Hematopoietic multipotent progenitor cell treated with erythropoietin and hydrocortisone succinate and interleukin-3 and kit ligand, for 4 days (in vitro differentiated cells): ENCODE measurements at places on chromosomes 12 and 14.

DNA sequence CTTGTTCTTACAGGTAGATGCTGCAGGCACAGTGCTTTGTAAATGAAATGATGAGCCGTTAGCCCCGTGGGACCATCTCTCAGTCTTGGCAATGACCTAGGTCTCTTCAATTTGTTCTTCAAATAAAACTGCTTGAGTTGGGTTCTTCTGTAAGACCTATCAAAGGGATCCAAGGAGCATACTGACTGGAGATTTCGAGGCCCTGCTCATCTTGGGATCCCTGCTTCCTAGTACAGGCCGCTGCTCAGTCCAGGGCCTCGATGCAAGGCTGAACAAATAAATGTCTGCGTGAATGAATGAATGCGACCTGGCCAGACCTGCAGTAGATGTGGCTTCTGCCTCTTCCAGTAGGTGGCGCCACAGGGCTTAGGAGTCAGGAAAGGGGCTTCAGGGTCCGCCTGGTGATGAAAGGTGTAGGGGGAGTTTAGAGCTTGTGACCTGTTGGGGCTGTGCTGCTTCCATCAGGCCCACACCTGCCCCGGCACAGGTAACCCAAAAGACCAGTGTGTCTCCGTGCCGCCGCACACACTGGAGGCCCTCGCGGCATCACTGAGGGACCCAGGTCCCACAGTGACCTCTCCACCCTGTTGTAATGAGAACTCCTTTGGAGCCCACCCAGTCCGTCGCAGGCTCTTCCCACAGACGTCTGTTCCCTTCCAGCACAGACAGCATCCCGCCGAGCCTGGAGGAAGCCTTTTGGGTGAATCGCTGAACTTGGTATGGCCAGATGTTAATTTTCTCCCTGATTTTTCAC lies 4.4 kb downstream of the CACNA1C start:
- peak; percentile 83 for DNase-seq

GRCh38 chr14:101058571-101058970 lies 155.0 kb upstream of the RTL1 start:
- DNase-seq = no peak

GRCh38 chr14:34160619-34161018 lies 209.7 kb upstream of the EGLN3 start:
- no peak for DNase-seq

DNA sequence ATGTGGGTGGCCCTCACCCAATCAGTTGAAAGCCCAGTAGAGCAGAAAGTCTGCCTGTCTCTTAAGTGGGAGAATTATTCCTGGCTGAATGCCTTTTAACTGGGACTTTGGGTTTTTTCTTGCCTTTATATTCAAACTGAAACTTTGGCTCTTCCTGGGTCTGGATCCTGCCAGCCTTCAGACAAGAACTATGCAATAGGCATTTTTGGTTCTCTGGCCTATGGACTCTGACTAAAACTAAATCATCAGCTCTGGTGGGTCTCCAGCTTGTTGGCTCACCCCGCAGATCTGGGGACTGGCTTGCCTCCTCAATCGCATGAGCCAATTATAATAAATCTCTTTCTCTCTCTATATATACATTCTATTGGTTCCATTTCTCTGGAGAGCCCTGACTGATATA lies 173.0 kb upstream of the IGF1 start:
- DNase-seq = no peak
